ENCODE measurements at places on chromosomes 2 and 18.

DNA sequence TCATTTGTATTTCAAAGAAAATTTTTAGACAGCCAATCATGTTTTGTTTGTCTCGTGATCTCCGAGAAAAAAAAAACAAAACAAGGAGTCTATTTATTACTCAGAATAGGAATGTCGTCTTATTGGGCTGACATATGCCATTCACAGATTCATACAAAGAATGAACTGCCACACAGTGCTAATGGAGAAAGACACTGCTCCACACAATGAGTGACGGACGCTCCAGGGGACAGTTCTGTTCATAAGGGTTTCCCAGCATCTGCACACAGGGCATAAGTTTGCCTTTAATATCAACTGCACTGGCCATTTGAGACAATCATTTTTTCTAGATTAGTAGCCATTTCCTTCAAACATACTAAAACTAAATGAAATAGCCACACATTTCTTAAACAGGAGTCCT is 3.4 kb downstream of the SERTAD2 start:
- DNase-seq, result no peak

DNA sequence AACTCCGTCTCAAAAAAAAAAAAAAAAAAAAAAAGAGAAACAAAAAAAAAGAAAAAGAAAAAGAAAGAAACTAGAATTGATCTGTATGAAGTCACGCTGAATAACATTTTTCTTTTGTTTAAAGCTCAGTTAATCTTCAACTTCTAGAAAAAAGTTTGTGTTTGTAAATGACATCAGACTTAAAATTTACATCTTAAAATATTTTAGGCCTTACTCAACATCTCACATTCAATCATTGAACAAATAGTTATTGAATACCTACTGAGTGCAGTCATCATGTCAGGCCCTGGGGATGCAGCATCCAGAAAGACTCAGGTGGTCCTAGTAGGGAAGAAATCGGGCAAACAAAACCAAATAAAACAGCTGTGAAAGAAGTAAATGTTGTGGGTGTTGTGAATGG is 292.3 kb upstream of the FANCL start:
- no peak for DNase-seq

GRCh38 chr2:72084584-72084976 is 63.1 kb downstream of the CYP26B1 start:
- DNase-seq, result no peak

- DNase-seq, result no peak
These were observed 1.6 kb downstream of the ASXL3 start for GRCh38 chr18:33579349-33580215.

GRCh38 chr18:60311676-60312360 is 60.8 kb downstream of the MC4R start:
- DNase-seq, result no peak

GRCh38 chr2:210768329-210768910 is 212.0 kb downstream of the CPS1 start:
- no peak for DNase-seq

- no peak for DNase-seq
These were observed 950.7 kb upstream of the FAM98A start for GRCh38 chr2:34549710-34550345.

GRCh38 chr2:35822716-35823115 is 532.9 kb upstream of the CRIM1 start:
- no peak for DNase-seq

- DNase-seq, result no peak
These were observed 116.0 kb downstream of the ABCA12 start for GRCh38 chr2:215022418-215022817.

- DNase-seq, result no peak
These were observed 59.5 kb upstream of the DYNAP start for GRCh38 chr18:54531402-54532065.

DNA sequence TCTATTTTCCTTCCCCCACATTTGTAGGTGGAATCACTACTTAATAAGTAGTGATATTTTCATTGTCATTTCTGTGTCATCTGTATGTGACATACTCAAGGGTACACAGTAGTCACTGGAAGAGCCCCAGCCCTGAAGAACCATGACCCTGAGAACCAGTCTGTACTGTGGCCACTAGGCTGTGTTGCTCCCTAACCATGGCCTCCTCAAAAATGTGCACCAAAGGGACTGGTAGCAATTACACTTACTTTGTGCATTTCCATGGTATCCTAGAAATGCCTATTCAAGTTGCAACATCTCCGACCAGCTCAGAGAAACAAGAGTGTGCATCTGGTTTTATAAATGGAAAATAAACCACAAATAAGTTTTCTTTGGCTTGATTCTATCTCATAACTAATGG is 155.1 kb downstream of the DOCK10 start:
- no peak for DNase-seq

DNA sequence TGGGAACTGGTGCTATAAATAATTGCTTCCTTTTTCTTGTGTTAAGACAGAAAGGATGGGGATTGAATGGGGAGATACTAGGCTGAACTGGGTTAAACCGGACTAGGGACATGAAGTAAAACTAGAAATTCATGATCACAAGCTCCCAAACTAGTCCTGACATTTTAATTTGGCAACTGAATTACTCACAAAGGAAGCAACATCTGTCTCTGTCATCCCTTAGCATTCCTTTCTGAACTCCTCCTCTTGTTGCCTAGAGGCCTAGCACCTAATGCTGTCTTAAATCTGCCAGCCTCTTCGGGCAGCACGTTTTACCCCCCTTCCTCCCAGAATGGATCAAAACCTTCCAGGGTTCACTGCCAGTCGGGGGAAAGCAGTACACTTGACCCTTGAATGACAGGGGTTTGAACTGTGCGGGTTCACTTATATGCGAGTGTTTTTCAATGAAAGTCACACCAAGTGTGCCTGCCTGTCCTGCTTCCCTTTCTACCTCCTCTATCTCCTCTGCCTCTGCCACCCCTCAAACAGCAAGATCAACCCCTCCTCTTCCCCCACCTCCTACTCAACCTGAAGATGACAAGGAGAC is 8.2 kb downstream of the KCTD1 start:
- DNase-seq, result no peak

DNA sequence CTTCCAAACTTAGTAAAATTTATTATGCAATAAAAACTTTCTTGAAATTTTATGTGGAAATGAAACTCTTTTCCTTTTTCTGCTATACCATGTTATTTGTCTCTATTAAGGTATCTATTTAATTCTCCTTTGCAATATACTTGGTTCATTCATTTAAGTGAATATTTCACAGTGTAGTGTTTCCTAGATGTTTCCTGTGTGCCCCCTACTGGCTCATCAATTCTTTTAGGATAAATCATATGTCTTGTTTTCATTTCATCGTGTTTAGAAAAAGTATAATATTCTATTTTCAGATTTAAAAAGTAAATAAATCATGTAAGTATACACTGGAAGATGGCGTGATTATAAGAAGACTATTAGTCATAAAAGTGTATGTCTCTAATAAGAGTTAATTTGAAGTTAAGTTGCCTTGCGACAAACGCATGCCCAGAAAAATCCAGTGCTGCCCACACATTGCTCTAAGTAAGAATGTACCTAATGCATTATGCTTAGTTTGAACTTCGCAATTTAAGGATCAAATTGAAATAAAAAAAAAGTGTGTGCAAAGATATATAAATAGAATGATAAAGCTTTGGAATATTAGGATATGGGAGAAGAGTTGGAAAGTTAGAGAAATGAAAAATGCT is 525.4 kb downstream of the KCNJ3 start:
- DNase-seq, result no peak

GRCh38 chr2:209619782-209620181 is 151.8 kb upstream of the UNC80 start:
- no peak for DNase-seq

GRCh38 chr18:49061239-49061990 is 110.7 kb upstream of the SMAD7 start:
- no peak for DNase-seq

DNA sequence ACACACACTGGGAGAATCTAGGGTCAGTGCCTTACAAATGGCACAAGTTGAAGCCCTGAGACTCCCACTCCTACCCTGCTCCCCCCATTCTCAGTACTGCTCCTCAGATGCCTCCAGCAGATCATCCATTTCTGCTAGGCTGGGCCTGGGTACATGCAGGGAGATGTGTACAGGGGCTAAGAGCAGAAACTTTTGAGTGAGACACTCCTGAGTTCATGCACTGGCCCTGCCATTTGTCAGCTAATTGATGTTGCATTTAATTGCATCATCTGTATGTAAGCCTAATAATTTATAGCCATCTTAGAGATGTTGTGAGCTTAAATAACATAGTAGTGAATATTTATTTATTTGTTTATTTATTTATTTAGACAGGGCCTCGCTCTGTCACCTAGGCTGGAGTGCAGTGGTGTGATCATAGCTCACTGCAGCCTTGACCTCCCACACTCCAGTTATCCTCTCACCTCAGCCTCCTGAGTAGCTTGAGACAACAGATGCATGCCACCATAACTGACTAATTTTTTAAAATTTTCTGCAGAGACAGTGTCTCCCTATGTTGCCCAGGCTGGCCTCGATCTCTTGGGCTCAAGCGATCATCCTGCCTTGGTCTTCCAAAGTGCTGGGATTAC is 4.8 kb upstream of the CASP8 start:
- DNase-seq, result no peak

DNA sequence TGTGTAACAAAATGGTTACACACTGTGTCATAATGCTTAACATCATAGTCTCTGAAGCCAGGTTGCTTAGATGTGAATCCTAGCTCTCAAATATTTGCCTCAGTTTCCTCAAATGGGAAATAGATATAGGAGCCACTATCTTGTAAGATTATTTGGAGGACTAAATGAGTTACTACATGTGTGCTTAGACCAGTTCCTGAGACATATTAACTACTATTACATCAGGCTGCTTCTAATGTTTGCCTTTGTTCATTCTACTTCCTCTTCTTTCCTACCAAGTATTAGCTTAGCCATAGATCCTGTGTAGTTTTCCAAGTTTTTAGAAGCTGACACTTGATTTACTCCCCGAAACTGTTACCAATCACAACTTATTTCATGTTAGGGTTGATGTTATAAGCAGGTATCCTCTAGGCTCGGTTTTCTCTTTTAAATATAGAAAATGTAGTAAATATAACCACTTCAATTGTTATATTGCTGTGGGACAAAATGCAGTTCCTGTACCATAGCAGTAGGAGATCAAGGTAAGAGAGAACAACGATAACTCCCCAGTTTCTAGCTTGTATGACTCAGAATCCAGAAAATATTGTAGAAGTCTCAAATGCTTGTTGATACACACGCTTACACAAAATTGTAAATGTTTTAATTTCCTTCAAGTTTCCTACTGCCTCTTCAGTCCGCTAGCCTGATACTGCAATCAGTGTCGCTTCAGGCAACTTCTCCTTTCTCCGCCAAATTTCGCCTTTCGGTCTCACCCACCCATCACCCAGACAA is 751 bp upstream of the DNAJC10 start:
- DNase-seq, result no peak

DNA sequence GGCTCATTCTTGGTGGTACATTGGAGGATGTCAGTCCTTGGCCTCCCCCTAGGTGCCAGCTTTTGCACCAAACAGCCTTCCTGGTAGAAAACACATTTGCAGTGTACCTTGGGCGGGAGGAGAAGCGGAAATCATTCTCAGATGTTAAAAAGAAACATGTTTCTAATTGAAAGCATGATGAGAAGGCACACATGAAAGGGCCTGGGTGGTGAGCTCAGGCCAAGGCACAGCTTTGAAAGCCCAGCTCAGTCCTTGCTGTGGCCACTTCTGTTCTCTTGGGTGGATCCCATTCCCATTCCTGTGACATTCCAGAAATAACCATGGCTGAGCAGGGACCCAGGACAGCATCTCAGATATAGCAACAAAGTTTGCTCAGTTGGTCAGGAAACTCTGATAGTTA is 71.5 kb downstream of the LTBP1 start:
- no peak for DNase-seq

DNA sequence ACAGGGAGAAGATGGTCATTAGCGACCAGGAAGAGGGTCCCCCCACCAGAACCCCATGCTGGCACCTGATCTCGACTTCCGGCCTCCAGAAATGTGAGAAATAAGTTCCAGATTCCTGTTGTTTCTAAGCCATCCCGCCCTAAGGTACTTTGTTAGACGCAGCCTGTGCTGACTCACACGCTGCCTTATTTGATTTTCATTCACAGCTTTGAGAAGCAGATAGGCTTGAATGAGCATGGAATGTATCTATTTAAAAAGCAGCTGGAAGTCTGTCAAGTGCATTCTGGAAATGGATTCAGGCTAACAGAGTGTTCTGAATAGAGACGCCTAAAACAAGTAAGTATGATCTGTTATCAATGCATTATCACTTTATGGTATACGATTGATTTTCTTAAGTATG is 8.3 kb upstream of the IL1R2 start:
- no peak for DNase-seq

DNA sequence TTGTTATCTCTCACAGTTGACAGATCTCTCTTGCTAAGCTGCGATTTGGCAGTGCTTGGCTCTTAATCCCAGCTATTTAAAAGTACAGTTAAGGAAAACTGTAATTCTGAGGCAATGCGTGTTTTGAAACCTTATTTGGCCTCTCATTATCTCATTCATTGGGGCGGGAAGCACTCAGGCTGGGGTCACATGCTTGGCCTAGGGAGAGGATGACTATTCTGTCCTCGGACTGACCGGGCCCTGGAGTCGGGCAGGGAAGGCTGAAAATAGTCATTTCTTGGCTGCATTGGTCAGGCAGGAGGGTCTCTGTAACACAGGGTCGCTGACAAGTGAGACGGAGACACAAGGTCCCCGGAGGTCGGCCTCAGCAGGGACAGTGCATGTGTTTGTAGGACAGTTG is 20.2 kb upstream of the EMILIN2 start:
- no peak for DNase-seq

DNA sequence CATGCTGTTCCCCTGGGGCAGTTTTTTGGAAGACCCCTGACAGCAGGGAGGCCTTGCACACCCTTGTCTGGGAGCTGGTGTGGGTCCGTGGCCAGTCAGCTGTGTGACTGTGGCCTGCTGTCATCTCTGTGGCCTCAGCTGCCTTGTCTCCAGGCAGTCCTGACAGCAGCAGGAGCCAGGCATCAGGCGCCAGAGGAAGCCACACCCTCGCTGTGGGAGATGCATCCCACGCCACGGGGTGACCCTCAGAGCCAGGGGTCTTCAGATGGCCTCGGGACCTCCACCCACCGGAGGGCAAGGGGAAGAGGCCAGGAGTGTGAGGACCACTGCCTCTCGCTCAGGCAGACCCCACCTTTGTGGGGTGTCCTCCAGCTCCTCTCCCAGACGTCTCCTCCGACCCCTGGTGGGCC is 5.0 kb downstream of the BOK start:
- DNase-seq, result no peak

DNA sequence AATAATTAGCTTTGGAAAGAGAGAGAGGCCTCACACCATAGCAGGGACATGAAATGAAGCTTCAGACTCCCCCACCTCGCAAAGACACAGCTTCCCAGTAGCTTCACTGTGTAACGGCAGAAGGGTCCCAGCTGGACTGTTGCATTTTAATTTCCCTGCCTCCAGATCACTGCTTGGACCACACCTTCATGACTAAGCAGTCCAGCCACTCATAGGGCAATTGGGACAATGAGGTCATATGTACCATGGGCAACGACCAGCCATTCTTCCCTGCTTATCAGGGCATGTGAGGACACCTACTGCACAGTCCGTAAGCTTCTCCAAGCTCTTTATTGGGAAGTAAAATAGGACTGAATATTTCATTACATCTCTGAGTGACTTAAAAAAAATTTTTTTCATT is 183.0 kb downstream of the MREG start:
- DNase-seq, result no peak

- DNase-seq, result no peak
These were observed 5.0 kb upstream of the SMAD2 start for GRCh38 chr18:47935321-47936055.

- DNase-seq, result no peak
These were observed 12.5 kb downstream of the GRP start for GRCh38 chr18:59232309-59233016.
